ENCODE measurements at places on chromosomes 13 and 19.

DNA sequence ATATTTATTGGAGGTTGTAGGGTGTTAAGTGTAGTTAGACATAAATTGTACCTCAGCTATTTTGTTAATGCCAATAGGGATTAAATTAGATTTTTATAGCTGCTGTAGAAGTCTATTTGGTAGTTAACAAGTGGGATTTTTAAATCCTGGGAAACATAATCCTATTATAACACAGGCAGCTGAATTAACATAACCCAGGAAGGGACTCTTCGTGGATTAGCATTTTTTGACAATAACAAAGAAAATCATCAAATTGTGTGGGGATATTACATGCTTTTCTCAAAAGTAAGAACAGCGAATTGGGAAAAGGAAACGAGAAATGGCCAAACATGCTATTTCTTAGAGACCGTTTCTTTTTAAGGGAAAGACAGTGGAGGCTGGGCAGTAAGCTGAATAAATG lies 172.8 kb downstream of the ZIC5 start:
- no peak for DNase-seq

DNA sequence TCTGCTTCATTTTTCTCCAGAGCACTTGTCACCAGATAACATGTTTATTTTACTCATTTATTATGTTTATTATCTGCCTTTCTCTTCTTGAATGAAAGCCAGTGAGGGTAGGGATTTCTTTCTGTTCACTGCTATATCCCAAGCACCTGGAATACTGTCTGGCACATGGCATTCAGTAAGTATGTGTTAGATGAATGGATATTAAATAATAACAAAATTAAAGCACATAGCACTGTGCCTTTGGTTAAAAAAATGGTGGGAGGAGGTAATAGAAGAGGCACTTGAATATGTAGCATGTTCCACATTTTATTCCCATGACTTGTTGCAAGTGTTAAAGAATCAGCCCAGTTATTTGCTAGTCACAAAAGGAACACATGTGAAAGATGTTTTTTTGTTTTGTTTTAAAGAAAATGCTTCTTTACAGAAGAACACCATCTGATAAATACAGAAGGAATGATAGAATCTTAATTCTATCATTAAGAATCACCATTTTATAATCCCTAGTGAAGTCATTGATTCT lies 151.0 kb downstream of the DLEU7 start:
- DNase-seq, result no peak

DNA sequence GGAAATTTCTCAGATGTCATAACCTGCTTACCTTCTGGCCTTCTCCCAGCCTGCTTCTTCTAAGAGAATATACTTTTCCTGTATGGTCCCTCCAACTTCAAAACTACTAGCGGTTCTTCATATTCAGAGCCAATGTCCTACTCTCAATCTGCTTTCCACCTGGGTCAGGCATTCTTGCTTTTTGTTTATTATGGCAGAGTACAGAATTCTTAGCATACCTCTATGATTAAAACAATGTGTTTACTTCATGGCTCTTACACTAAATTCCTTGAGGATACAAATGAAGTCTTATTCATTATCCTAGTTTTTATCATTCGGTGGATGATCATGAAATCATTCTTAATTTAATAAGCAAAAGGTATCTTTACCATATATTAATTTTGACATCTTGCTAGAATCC lies 484.2 kb upstream of the SLITRK1 start:
- DNase-seq, result no peak

DNA sequence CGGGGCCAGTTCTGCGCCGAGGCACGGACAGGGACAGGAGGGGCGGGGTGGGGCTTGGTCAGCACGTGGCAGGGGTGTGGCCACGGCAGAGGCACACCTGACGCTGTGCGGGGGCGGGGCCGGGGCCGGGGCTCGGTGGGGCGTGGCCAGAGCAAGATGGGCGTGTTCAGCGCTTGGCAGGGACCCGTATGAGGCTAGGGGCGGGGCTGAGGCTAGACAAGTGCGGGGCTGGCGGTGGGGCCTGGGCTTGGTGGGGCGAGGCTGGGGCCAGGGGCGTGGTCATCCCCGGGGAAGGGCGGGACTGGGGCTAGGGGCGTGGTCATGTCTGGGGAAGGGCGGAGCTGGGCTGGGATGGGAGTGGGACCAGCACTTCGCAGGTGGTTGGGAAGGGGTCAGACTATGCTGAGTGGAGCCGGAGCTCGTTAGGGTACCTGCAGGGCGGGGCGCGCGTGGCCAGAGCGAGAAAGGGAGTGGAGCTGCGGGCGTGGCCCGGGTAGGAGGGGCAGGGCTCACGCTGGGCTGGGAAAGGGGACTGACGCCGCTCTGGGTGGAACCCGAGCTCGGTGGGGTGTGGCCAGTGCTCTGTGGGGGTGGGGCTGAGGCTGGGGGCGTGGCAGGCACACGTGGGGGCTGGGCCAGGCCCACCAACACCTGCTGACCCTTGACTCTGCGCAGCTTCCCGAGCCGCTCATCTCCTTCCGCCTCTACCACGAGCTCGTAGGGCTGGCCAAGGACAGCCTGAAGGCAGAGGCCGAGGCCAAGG lies 12.8 kb downstream of the POLR2E start:
- no peak for DNase-seq

DNA sequence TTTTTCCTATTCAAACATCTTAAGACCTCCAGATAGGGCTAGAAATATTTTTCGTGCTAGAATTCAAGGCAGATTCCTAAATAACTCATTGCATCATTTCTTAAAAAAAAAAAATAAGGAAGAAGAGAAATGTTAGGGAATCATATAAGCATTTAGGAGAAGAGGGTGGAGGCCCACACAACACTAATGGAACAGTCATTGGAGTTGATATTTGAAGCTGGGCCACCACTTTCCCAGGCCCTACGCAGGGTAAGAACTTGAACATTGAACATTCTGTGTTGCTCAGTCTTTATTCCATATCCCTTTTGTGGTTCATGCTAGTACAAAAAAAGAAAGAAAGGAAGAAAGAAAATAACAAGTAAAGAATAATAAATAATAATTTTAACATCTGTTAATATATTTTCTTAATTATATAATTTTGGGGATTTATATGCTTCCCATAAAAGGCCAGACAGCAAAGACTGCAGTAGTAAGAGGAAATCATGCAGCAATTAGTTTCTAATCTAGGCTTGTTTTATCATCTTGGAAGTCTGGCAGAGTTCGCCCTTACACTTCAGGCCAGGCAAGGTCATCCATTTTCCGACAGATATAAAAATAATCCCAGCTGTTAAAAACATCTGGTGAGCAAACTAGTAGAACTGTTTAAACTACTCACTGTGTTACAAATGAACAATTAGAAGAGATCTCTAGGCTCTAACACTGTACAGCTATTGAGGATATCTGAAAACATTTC lies 127.7 kb downstream of the FRY start:
- DNase-seq, result no peak

- no peak for DNase-seq
These were observed 6.9 kb downstream of the FBN3 start for GRCh38 chr19:8142513-8142900.

DNA sequence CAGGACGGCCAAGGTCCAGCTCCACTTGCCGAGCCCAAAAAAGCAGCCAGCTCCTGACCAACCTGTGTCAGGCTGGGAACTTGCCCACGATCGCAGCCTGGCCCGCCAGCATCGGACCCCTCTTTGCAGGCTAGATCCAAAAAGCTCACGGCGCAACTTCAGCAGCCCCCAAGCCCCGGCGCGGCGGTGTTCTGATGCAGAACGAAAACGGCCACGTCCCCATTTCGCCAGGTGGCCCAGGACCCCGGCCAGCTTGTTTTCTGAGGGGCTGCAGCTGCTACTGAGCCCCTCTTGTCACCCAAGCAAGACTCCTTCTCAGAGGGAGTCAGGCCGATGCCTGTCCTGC lies 1.3 kb downstream of the TMEM259 start:
- DNase-seq, result no peak
